ENCODE measurements at places on chromosomes 5 and 9.

GRCh38 chr9:135350003-135350315, 129.6 kb upstream of the PPP1R26 start:
- DNase-seq, result no peak

- DNase-seq, result no peak
Observed at GRCh38 chr5:93267276-93267675, 313.7 kb downstream of the NR2F1-AS1 start.

- no peak for DNase-seq
Observed at GRCh38 chr9:136020671-136021070, 59.5 kb upstream of the UBAC1 start.

GRCh38 chr5:116765441-116765840, 190.8 kb upstream of the SEMA6A start:
- DNase-seq, result no peak

- DNase-seq, result no peak
Observed at GRCh38 chr9:131076347-131077195, 19.8 kb upstream of the AIF1L start.

DNA sequence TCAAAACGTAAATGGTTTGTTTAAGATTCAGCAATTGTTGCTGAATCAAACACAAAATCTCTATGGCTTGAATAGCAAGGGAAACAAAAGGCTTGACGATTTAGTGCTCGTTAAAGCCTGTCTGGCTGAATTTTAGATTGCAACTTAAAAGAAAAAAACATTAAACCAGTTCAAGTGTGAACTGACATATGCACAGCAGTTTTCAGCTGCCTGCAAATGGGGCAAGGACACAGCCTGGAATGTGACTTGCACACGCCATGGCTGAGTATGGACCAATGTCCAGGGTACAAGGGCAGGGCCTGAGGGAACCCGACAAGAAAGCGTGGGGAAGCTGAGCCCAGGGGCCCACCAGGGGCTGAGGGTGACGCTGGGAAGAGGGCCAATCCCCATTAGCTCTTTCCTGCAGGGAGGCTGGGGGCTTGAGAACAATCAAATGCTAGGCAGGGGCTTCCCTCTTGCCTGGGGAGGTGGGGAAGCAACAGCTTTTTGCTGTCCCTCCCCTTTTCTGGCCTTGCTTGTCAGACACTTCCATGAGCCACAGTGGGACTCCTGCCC, 89.6 kb upstream of the LRRTM2 start:
- no peak for DNase-seq

GRCh38 chr5:76143884-76144283, 60.7 kb downstream of the SV2C start:
- no peak for DNase-seq

- no peak for DNase-seq
Observed at GRCh38 chr5:56534102-56534829, 281.1 kb upstream of the MAP3K1 start.

GRCh38 chr9:74497748-74498620, 849 bp downstream of the RORB start:
- peak; percentile 44 for DNase-seq

DNA sequence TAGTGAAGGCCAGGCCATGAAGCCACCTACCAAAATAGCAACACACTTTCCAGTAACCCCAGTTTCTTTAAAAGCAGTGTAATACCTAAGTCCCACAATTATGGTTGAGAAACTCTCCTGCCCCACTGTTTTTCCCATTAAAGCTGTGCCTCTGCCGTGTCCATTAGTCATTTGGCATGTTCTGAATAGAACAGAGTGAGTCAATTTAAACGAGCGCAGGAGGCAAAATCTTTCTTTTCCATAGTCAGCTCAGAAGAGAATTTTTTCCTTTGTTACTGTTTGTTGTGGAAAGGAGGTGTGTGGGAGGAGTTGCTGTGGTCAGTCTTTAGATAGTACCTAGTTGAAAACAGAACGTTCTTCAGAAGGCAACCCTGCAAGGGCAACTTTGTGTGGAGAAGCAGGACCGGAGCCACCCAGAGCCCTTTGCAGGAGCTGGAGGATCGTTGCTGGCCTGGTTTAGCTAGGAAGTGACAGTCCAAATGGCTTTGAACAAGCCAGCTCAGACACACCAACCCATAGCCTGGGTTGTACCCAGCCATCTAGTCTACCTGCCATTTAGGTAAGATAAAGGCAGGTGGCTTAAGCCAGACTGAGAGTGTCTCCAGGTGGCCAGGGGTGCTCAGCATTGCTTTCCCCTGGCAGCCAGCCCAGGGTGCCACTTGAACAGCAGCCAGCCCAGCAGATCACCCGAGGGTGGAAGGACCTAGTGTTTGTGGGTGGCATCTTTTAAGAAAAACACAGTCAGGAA, 30.4 kb downstream of the GADD45G start:
- no peak for DNase-seq

- no peak for DNase-seq
Observed at GRCh38 chr5:9428272-9428671, 117.6 kb downstream of the SEMA5A start.

- no peak for DNase-seq
Observed at GRCh38 chr9:81874931-81875330, 53.3 kb upstream of the SPATA31D4 start.

- no peak for DNase-seq
Observed at GRCh38 chr5:151293624-151294023, 9.9 kb downstream of the SLC36A3 start.

GRCh38 chr5:168683247-168683926, 104.2 kb upstream of the PANK3 start:
- DNase-seq, result no peak

DNA sequence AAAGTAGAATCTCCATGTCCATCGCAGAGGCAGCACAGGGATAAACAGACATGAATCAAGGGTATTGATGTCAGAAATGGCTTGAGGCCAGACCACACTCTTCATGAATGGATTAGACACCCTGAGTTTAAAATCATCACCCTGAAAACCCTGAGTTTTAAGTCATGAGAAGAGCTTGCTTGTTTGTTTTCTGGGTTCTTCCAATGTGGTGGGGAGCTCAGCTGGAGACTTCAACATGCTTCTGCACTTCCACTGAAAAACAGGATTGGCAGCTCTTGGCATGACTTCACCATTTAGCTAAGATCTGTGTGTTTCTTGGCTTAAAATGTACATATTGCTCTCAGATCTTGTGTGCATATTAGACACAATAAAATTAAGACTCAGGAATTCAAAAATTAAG, 9.8 kb downstream of the GCNT4 start:
- no peak for DNase-seq

- no peak for DNase-seq
Observed at GRCh38 chr5:9927521-9927997, 297.4 kb upstream of the TAS2R1 start.

DNA sequence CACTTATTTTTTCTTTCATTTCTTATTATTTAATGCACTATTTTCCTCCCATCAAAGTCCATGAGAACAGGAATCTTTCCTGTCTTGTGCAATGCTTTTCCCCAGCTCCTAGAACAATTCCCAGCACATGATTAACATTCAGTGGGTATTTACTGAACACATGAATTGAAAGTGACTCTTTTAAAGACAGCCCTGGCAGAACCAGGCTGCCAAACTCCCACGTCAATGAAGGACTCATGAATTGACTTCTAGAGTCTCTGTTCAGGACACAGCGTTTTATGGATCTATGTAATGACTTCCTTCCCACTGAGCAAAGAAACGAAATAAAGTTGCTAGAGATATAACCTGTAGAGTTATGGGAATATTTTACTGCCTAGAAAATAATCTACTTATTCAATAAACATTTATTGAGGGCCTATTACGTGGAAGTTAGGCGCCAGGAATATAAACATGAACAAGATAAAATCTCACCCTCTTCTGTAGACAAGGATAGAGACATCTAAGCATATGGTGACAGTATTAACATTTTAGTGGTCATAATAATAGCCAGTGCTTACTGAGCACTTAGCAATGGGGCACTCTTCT, 485.9 kb upstream of the KLF4 start:
- DNase-seq, result no peak

DNA sequence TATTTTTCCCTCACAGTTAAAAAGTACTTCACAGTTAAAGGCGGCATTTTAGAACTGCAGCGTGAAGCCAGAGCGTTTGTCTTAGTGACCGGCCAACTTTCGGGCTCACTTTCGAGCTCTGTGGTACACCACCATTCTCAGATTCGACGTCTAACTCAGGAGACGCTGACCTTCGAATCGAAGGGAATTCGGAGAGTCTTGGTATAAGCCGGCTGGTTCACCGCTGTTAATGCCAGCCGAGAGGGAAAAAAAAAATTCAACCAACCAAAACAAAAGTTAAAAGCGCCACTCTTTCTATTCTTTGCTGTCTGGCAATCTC, 544 bp upstream of the SNX24 start:
- DNase-seq, result no peak

- no peak for DNase-seq
Observed at GRCh38 chr5:72860499-72860898, 44.0 kb downstream of the TNPO1 start.

DNA sequence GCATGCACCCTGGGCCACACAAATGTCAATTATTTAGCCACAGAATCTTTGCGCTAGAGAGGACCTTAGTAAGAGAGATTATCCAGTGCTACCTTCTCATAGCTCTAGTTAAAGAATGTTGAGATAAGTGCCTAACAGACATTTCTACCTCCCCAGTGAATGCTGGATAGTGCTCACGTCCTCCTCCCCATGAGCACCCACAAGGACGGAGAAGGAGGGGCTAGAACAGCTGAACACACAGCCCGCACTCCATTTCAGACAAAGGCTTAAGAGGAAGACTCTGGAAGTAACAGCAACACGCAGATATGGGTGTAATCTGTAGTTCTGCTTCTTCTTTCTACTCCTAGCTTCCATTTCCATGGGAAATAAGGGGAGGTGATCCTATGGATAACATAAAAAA, 120.5 kb downstream of the FEM1C start:
- no peak for DNase-seq

GRCh38 chr9:127216888-127217217, 47.7 kb upstream of the GARNL3 start:
- DNase-seq, result no peak

GRCh38 chr5:169648725-169649310, 11.7 kb downstream of the DOCK2 start:
- no peak for DNase-seq

GRCh38 chr5:15612915-15613635, 113.1 kb downstream of the FBXL7 start:
- no peak for DNase-seq

GRCh38 chr5:20105915-20106314, 117.9 kb upstream of the CDH18 start:
- no peak for DNase-seq

GRCh38 chr5:172920447-172920849, 38.8 kb upstream of the RPL26L1 start:
- DNase-seq, result peak; percentile 90

DNA sequence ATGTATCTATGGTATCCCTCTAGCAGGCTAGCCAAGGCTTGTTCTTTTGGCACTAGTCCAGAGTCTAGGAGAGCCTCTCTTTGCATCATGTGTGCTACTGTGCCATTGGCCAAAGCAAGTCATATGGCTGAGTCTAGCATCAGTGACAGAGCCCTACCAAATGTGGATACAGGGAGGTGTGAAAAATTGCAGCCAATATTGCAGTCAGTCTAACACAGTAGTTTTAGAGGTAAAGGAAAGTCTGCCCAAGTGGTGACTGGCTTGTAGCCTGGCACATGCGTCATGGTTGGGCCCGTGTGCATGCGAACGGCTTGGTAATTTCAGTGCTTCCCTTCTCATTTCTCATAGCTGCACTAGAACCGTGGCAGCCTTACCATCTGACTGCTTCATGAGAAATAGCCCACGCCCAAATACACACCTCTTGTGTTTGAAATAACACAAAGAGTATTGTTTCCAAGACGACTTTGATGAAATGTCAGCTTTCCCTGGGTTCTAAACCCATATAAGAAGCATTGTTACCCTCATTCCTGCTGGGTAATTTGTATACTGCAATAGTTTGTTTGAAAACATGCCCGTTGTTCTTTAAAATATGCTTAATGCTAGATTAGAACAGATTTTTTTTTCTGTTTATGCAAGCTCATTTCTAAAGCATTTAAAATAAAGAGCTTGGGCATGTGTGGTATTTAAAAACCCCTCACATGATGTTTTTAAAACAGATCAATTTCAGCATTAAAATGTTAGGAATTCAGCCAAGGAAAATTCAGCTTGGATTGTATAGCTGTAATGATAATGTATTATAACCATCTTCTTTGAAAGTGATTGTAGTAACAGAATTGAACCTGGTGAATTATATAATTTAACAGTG, 113.2 kb downstream of the TLE4 start:
- no peak for DNase-seq

DNA sequence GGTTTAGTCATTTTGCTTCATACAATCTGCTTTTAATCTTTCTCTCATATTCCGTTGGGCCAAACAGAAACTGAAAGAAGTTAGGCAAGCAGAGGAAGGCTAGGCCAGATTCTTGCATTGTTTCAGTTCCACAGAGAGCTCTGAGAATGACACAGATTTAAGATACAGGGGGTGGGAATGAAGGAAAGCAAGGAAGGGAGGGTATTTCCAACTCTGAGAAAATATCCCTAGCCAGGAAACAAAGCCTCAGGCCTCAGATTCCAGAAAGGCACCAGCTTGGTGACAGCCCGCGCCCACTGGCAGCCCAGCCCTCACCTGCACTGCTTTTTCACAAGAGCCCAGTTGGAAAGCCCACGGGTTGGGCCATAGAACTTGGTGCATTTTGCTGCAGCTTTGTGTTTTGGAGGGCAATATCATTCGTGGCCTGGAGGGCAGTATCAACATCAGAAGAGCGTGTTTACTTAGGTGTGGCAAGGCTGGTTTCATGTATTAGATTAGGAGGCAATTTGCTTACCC, 63.5 kb downstream of the ENC1 start:
- no peak for DNase-seq

- DNase-seq, result peak; percentile 90
Observed at GRCh38 chr9:76818271-76818670, 54.0 kb downstream of the PCA3 start.

DNA sequence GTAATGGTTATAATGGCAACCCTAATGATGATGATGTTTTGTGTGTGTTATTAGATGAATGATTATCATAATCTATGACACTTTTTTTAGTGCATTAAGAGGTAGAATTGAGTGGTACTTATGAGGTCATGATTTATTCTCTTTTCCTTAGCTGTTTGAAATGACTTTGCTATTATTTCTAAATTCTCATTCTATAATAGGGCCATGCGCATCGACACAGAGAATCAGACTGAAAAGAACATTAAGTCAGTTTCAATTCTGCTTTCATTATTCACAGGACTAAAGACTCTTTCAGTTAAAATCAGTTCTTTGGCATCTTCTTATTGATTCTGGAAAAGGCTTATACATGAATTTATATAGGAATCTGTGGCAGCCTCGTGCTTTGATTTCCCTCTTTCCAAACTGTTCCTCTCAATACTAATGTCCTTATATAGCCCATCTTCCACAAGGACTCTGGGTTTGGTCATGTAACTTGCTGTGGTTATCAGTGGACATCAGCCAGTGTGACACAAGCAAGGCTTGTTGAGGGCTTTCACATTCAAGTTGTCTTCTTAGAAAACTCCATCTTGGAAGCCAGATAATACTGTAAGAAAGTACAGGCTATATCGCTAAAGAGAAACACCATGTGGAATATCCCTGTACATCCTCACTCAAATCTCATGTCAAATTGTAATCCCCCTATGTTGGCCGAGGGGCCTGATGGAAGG, 140.3 kb upstream of the CHD1 start:
- no peak for DNase-seq
